ENCODE measurements at places on chromosomes 5 and 9.

DNA sequence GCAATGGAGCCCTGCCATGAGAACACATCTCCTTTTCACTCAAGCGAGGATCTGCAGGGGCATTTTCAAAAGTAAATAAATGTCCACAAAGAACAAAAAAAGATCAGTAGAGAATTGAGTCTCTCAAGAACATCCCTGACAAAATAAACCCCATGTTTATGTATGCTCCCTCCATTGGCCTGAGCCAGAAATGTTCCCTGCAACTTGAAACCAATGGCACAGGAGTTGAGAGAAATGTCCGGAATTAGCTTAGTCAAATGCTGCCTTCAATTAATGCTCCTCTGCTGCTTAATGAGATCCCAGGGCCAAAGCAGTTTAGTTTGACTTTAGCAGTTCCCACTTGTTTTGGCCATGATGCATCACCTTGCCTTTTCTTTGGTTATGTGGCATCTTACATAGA, 238.3 kb downstream of the EBF1 start:
- no peak overlapping the region for H3K4me3 ChIP-seq
- H3K36me3 ChIP-seq: no peaks in the 10 kb centered on the region
- peaks cover 7% of the 10 kb centered on the region for H3K27me3 ChIP-seq
- DNase-seq: no peak
- H3K27ac ChIP-seq: no peak overlapping the region

GRCh38 chr5:132778856-132779255, 1.8 kb upstream of the SEPTIN8 start:
- no peaks in the 10 kb centered on the region for H3K27me3 ChIP-seq
- H3K4me3 ChIP-seq: no peak overlapping the region
- no peak for DNase-seq
- H3K36me3 ChIP-seq: no peaks in the 10 kb centered on the region

GRCh38 chr5:83184534-83184933, 107.2 kb downstream of the XRCC4 start:
- H3K4me1 ChIP-seq: no peaks in the 10 kb centered on the region
- H3K36me3 ChIP-seq: no peaks in the 10 kb centered on the region
- no peak overlapping the region for H3K4me3 ChIP-seq
- no peak overlapping the region for H3K27ac ChIP-seq
- no peaks in the 10 kb centered on the region for H3K27me3 ChIP-seq

GRCh38 chr5:132788990-132789886, 12.2 kb upstream of the SEPTIN8 start:
- H3K27me3 ChIP-seq: peaks cover 8% of the 10 kb centered on the region
- no peak for DNase-seq
- no peak overlapping the region for H3K4me3 ChIP-seq
- H3K4me1 ChIP-seq: no peaks in the 10 kb centered on the region

DNA sequence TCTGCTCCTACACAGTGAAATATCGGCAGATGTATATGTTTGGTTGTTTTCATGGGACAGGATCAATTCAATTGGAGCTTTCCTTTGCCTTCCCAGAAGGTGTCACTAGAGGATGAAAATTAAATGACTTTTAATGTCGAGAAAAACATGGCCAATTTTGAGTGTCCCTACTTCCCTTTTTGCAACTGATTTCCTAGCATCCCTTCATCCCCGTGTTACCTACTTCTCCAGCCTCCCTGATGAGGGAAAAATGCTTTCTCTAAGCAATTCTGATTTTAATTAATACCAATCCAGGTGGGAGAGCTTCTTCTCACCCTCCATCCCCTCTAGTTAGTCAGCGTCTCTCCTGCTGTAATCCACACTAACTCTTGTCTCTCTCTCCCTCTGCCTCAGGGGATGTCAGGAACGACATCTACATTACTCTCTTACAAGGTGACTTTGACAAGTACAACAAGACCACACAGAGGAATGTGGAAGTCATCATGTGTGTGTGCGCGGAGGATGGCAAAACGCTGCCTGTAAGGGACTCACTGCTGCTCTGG, 64.9 kb downstream of the DOCK2 start:
- no peak overlapping the region for H3K4me3 ChIP-seq
- peaks cover 12% of the 10 kb centered on the region for H3K27me3 ChIP-seq
- no peaks in the 10 kb centered on the region for H3K4me1 ChIP-seq
- H3K27ac ChIP-seq: no peak overlapping the region

DNA sequence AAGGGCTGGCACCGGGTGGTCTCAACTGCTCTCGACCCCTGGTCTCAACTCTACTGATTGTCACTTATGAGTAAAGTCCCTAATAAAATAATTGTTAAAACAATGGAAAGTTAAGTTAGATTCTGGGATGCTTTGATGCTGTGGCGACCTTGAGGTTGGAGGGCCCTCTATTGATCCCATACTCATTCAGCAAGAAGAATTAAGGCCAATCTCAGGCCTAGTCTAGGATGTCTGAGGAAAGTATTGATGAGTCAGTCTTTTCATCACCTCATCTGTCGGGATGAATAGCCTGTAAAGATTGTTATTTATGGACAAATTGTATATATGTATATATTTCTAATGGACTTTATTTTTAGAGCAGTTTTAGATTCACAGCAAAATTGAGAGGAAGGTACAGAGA, 50.8 kb downstream of the WDR36 start:
- H3K27ac ChIP-seq: no peak overlapping the region
- H3K4me1 ChIP-seq: peaks cover 8% of the 10 kb centered on the region
- H3K4me3 ChIP-seq: no peak overlapping the region
- no peaks in the 10 kb centered on the region for H3K27me3 ChIP-seq

GRCh38 chr9:110971234-110971633, 67.0 kb downstream of the LPAR1 start:
- no peaks in the 10 kb centered on the region for H3K36me3 ChIP-seq
- H3K4me3 ChIP-seq: no peak overlapping the region
- DNase-seq: no peak
- no peak overlapping the region for H3K27ac ChIP-seq
- H3K4me1 ChIP-seq: no peaks in the 10 kb centered on the region

DNA sequence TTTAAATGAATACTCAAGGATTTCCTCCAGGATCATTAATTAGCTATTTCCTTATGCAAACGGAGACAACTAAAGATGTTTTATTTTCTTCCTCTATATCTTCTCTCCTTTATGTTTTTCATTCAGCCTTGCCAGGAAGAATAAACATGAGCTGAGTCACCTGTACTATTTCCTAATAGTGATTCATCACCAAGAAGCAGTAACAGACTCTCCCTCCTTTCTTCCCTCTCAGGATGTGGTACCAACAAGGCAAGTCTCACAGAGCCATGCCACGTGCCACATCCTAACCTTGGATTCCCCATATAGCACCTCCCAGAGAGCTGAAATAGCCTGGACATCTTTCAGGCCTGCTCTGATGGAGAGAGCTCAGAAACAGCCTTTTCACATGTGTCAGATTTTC, 758.6 kb upstream of the DMAC1 start:
- H3K4me1 ChIP-seq: no peaks in the 10 kb centered on the region
- no peak overlapping the region for H3K27ac ChIP-seq
- no peak overlapping the region for H3K4me3 ChIP-seq
- no peak for DNase-seq

DNA sequence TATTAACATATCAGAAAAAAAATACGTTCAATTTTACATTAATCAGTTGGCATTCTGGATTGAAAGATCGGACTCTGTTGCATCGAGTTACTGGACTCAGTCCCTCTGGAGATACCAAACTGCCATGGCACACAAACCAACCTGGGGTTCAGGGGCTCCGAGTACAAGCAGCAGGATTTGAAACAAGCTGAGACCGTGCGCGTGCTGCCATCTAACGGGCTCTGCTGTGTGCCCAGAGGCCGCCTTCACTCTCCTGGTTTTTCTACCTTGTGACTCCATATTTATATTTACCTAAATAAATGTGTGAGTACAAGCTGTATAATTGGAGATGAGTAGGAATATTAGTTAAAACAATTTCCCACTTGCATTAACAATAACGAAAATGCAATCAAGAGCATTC, 48.2 kb downstream of the ANXA1 start:
- no peaks in the 10 kb centered on the region for H3K4me1 ChIP-seq
- no peak for DNase-seq
- no peak overlapping the region for H3K4me3 ChIP-seq

- no peaks in the 10 kb centered on the region for H3K27me3 ChIP-seq
- no peaks in the 10 kb centered on the region for H3K4me1 ChIP-seq
- H3K36me3 ChIP-seq: no peaks in the 10 kb centered on the region
- no peak overlapping the region for H3K4me3 ChIP-seq
- DNase-seq: no peak
Observed at GRCh38 chr5:74822288-74822687, 43.9 kb downstream of the FAM169A start.

DNA sequence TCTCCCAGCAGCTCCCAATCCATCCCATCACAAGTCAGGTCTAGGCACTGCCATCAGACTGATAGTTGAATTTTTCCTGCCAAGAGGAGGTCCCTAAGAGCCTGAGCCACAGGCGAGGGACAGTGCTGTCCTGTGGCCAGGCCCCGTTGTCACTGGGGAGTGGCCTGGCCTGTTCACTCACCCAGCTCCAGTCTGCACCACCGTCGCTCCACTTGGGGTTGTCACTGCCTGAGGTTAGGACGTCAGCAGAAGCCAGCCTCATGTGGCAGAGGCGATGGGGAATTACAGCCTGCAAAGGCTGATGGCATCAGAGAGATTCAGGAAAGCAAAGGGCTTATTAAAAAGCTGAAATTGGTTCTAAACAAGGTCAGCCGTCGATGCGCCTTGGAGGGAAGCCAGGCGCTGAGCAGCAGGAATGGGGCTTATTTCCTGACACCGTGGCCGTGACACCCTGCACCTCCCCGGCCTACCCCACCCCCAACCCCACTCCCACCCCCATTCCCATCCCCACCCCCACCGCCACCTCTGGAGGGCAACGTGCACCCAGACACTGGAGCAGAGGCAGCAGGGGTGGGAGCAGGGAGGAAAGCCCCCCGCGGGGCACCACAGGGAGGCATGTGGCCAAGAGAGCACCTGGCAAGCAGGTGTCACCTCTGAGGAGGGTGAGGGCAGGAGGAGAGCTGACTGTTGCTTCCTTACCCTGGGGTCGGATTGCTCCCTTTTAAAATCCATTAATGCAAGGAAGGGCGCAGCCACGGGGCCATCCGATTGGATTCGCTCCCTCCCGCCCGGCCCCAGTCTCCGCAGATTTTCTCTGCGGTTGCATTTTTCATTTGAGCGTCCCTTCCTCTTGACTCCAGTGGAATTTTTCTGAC, 3.1 kb upstream of the DBH start:
- H3K36me3 ChIP-seq: no peaks in the 10 kb centered on the region
- H3K27me3 ChIP-seq: peaks cover 83% of the 10 kb centered on the region
- H3K4me1 ChIP-seq: no peaks in the 10 kb centered on the region
- no peak overlapping the region for H3K27ac ChIP-seq
- DNase-seq: no peak

DNA sequence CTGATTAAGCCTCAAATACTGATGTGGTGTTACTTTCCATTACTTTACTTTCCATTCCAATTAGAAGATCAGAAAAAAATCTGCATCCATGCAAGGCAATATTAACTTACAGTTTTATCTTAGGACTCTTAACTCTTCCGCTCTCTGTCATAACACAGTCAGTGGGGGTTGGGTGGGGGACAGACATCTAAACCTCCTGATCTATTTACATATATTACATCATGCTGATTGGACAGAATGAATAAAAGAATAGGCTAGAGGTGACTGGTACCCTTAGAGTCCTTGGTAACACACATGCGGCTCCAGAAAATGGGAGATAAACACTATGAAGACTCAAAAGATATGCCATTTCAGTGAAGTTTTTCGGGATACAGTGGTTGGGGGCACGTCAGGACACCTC, 27.6 kb downstream of the RAPGEF6 start:
- H3K4me3 ChIP-seq: no peak overlapping the region
- no peak overlapping the region for H3K27ac ChIP-seq
- H3K27me3 ChIP-seq: no peaks in the 10 kb centered on the region
- no peak for DNase-seq
- H3K36me3 ChIP-seq: peaks cover 6% of the 10 kb centered on the region
- H3K4me1 ChIP-seq: peaks cover 42% of the 10 kb centered on the region

GRCh38 chr9:25994605-25995004, 316.4 kb upstream of the TUSC1 start:
- no peak overlapping the region for H3K4me3 ChIP-seq
- no peaks in the 10 kb centered on the region for H3K4me1 ChIP-seq
- no peaks in the 10 kb centered on the region for H3K27me3 ChIP-seq
- no peak for DNase-seq

GRCh38 chr9:93268551-93269314, 84.8 kb downstream of the WNK2 start:
- peaks cover 16% of the 10 kb centered on the region for H3K27me3 ChIP-seq
- no peak overlapping the region for H3K4me3 ChIP-seq
- H3K27ac ChIP-seq: no peak overlapping the region
- no peak for DNase-seq
- H3K4me1 ChIP-seq: peaks cover 19% of the 10 kb centered on the region

- H3K4me1 ChIP-seq: no peaks in the 10 kb centered on the region
- DNase-seq: no peak
Observed at GRCh38 chr5:28313321-28313951, 1275.0 kb upstream of the CDH9 start.

DNA sequence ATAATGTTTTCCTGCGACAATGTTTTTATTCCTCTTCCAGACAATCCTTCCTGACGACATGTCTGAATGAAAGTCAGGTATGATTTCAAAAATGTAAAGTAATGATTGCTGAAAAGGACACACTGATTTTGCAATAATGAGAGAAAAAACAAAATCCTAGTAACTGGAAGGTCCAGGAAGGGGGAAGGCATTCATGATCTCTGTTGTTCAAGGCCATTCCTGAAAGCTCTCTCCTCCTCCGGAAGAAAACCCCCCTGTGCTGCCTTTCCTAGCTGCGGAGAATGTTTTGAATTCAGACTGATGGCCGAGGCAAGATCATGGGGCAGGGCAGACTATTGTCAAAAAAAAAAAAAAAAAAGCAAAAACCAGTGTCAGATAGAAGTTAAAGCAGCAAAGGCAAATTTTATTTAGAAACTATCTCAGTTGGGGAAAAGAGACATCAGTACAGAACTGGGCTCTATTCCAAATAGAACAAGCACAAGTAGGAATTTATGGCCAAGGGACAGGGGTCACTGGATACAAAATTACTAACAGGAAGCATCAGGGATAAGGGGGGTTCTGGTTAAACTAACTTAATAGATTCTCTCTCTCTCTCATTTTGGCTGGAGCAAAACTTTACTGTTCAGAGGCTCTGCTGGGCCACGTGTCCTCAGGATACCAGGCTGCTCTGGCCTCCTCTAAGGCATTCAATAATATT, 36.5 kb upstream of the CTSV start:
- peaks cover 79% of the 10 kb centered on the region for H3K27me3 ChIP-seq
- no peak overlapping the region for H3K27ac ChIP-seq

GRCh38 chr9:35869621-35870216, 482 bp downstream of the OR13J1 start:
- H3K4me1 ChIP-seq: peaks cover 3% of the 10 kb centered on the region
- no peaks in the 10 kb centered on the region for H3K36me3 ChIP-seq
- no peak overlapping the region for H3K4me3 ChIP-seq
- H3K27ac ChIP-seq: no peak overlapping the region
- H3K27me3 ChIP-seq: peaks cover 19% of the 10 kb centered on the region

- peaks cover 9% of the 10 kb centered on the region for H3K4me1 ChIP-seq
- H3K36me3 ChIP-seq: peaks cover 6% of the 10 kb centered on the region
- no peak overlapping the region for H3K4me3 ChIP-seq
- no peak for DNase-seq
- H3K27ac ChIP-seq: no peak overlapping the region
- H3K27me3 ChIP-seq: no peaks in the 10 kb centered on the region
Observed at GRCh38 chr5:137923856-137924255, 34.6 kb downstream of the PKD2L2 start.
